ENCODE measurements at places on chromosomes 5 and 9. TPM values are rescaled to one million over a fixed set of nuclear protein-coding genes. Genes with fewer than 3 reads are reported as not detected.

The BTNL3 gene
- total RNA-seq, result not detected

The TMC1 gene
- 0.27 TPM for total RNA-seq

The EXD3 gene
- total RNA-seq, result 8.7 TPM

The ENG gene
- 20.6 TPM for total RNA-seq

The RLN1 gene
- 0.80 TPM for total RNA-seq

The FOXD4L5 gene
- total RNA-seq, result 0.32 TPM

The NOL8 gene
- 67.8 TPM for total RNA-seq

The NSG2 gene
- not detected for total RNA-seq

The SPINK14 gene
- not detected for total RNA-seq

The PFN3 gene
- total RNA-seq, result not detected

The DOCK8 gene
- 266 TPM for total RNA-seq

The ZNF189 gene
- total RNA-seq, result 14.2 TPM

The CMYA5 gene
- total RNA-seq, result 0.29 TPM

The TERT gene
- total RNA-seq, result 3.3 TPM

The POU5F2 gene
- total RNA-seq, result 2.4 TPM

The LARP1 gene
- total RNA-seq, result 240 TPM

The TAF11L10 gene
- total RNA-seq, result not detected

The ACOT12 gene
- total RNA-seq, result not detected

The NR4A3 gene
- total RNA-seq, result 9.8 TPM

The RBM18 gene
- 23.9 TPM for total RNA-seq

The GGTA1 gene
- total RNA-seq, result 0.20 TPM

The NRARP gene
- total RNA-seq, result 1.5 TPM

The DCAF12 gene
- 45.7 TPM for total RNA-seq

The FIBCD1 gene
- total RNA-seq, result not detected

The CCDC192 gene
- not detected for total RNA-seq

The C9 gene
- not detected for total RNA-seq
